ENCODE measurements at places on chromosomes 3 and 15. TPM values are rescaled to one million over a fixed set of nuclear protein-coding genes. Genes with fewer than 3 reads are reported as not detected.

CEP19 gene
- 2.1 TPM for total RNA-seq

CHRNA7 gene
- total RNA-seq: 1.5 TPM

USP13 gene
- total RNA-seq: 17.2 TPM

THSD4 gene
- 3.4 TPM for total RNA-seq

CAMP gene
- total RNA-seq: not detected

MESP1 gene
- 2.7 TPM for total RNA-seq

TUSC2 gene
- 17.0 TPM for total RNA-seq

CCDC191 gene
- 3.2 TPM for total RNA-seq

NPAP1 gene
- not detected for total RNA-seq

CX3CR1 gene
- 0.12 TPM for total RNA-seq

DNA sequence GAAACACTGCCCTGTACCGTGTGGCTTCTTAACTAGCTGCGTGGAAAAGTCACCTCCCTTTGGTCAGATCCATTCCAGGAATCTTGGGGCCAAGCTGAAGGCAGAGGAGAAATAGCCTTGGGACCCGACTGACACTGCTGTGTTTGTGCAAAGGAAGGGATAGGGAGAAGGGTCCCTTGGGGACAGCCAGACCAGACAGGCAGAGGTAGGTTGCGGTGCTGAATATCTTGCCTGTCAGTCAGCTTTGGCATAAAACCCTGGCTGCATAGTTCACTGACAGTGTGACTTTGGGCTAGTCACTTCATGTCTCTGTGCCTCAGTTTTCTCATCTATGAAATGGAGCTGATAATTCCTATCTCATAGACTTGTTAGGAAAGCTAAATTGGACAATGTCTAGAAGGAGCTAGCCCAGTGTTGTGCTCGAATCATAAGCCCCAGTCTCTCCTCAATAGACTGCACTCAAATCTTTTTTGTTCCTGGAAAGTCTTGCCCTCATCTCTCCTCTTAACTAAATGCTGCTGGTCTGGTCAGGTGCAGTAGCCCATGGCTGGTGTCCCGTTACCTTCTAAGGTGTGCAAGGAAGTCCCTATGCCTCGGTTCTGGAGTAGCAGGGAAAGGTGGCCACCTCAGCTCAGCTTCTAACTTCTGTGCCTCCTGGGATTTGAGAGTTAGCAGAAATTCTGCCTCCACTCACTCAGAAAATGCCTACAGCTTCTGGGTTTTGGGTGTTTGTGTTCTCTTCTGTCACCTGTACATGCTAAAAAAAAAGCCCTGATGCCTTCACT, 25.8 kb downstream of the FGD5 start:
- H3K4me1 ChIP-seq: no peaks in the 10 kb centered on the region
- peak; percentile 20 for DNase-seq
- H3K27me3 ChIP-seq: peaks cover 67% of the 10 kb centered on the region
- H3K4me3 ChIP-seq: no peak overlapping the region

- H3K36me3 ChIP-seq: no peaks in the 10 kb centered on the region
- H3K27me3 ChIP-seq: peaks cover 2% of the 10 kb centered on the region
- peak; percentile 48 for DNase-seq
- no peak overlapping the region for H3K27ac ChIP-seq
- no peak overlapping the region for H3K4me3 ChIP-seq
Measured at GRCh38 chr3:38610934-38611333, 38.6 kb downstream of the SCN5A start.

DNA sequence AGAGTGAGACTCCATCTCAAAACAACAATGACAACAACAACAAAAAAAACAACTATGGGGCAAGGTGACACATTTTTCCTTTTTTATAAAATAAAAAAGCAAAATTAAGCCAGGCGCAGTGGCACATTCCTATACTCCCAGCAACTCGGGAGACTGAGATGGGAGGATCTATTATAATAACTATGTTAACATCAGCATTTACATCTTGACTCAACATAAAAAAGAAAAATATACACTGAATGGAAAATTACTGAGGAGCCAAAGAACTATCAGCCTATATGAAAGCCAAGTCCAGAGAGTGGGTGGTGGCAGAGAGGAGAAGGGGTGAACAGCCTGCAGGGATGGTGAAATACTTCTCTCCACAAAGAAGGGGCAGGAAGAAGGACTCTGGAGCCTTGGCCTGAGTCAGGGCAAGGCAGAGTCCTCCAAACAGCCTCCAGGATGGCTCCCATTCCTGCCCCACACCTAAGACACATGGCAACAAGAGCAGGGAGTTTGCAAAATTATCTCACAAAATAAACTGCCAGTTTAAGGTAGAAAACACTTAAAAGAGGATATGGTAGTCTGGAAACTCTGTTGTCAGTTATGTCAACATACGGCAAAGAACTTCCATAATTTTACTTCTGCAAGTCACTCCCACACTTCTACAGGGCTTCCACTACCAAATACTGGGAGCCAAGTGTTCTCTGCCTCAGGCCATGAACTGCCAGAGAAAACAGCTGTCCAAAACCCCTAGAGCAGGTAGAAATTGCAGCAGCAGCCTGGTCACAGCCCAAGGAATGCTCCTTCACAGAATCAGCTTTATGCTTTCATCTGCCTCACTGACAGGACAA, 25.9 kb downstream of the HSPBAP1 start:
- H3K27me3 ChIP-seq: no peaks in the 10 kb centered on the region
- H3K4me1 ChIP-seq: peaks cover 5% of the 10 kb centered on the region
- H3K4me3 ChIP-seq: no peak overlapping the region
- H3K27ac ChIP-seq: no peak overlapping the region
- DNase-seq: no peak
- peaks cover 6% of the 10 kb centered on the region for H3K36me3 ChIP-seq

Data from chondrocyte (in vitro differentiated cells).